ENCODE measurements at places on chromosomes 4 and X.

DNA sequence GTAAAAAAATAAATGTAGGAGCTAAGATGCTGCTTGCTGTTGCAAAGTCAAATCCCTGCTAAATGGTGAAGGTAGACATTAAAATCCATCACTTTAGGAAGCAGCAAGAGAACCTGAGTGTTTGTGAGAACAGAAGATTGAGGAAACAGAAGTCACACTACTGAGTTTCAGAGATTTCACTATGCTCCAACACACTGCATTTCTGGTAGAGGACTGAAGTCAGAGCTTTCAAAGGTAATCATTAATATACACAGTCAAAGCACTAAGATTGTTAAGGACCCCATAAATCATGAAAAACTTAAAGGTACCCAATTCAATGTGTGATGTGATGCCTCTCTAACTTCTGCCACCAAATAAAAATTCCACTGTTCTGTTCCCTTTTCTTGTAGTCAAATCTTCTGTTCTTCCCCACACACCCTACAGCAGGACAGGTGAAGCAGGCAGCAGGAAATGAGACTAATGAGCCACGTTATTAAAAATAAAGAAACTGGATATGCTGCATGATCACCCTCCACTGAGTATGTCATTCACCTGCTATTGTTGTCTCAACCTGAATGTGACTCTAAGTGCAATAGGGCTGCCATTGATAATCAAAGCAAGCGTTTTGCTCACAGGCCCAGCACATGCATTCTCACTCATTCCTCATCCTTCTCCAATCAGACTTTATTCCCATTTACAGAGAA, 28.9 kb upstream of the APELA start:
- DNase-seq: peak; percentile 61

- no peak for DNase-seq
Measured at GRCh38 chr4:158802914-158803313, 34.1 kb downstream of the FNIP2 start.

- no peak for DNase-seq
Measured at GRCh38 chr4:86536151-86536550, 58.0 kb upstream of the PTPN13 start.

DNA sequence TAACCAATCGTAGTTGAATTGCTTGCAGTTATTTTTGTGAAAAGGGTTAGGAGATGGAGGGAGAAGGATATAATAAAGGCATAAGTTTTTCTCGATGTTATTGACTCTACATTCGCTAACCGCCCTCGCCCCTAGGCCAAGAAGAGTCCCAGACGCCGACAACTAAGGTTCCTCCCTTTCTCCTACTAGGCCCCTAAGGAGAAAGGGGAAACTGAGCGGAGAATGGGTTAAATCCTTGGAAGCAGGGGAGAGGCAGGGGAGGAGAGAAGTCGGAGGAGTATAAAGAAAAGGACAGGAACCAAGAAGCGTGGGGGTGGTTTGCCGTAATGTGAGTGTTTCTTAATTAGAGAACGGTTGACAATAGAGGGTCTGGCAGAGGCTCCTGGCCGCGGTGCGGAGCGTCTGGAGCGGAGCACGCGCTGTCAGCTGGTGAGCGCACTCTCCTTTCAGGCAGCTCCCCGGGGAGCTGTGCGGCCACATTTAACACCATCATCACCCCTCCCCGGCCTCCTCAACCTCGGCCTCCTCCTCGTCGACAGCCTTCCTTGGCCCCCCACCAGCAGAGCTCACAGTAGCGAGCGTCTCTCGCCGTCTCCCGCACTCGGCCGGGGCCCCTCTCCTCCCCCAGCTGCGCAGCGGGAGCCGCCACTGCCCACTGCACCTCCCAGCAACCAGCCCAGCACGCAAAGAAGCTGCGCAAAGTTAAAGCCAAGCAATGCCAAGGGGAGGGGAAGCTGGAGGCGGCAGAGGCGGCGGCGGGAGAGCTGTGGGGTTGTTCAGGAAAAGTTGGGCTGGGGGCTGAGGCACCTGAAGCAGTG, 5.9 kb downstream of the ATOH1 start:
- DNase-seq: no peak

- peak; percentile 30 for DNase-seq
Measured at GRCh38 chr4:37890801-37891259, at the start of gene TBC1D1. TBC1D1 (plus strand) TSS chr4:37891084; CDS start chr4:37902096, 11,012 bp downstream.

DNA sequence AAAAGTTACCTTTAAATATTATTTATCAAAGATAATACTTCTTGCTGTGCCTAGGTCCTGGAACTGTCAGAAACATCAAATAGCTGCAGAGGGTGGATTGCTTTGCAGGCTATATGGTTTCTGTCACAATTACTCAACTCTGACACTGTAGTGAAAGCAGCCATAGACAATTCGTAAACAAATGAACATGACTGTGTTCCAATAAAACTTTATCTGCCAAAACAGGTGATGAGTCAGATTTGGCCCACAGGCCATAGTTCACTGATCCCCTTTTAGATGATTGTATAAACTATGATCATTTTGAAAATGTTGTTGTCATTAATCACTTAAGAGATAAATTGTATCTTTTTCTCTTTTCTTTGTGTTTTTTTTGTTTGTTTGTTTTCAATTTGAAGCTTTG, 8.4 kb upstream of the MEPE start:
- no peak for DNase-seq

GRCh38 chr4:10354225-10354624, 103.0 kb downstream of the ZNF518B start:
- no peak for DNase-seq

DNA sequence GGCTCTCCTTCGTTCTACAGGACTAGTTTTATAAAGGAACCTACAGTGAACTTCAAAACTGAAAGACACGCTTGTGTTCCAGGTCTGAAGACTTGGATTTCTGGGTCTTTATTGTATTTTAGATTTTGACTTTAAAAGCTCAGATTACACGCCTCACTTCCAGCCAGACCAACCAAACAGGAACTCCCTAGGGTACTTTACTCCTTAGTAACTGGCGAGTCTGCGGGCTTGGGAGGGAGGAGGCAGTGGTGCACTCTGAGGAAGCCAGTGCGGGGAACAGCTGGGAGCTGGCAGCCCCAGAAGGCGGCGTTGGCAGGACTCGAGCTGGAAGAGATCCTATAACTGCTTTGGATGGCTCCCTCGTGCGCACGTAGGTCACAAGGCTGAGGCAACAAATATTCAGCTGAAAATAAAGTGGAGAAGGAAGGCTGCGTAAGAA, 391 bp upstream of the PHKA1 start:
- DNase-seq: peak; percentile 6

GRCh38 chrX:8846266-8846665, 45.1 kb upstream of the FAM9A start:
- no peak for DNase-seq

- DNase-seq: no peak
Measured at GRCh38 chrX:15418041-15418706, 34.0 kb upstream of the VEGFD start.

- DNase-seq: no peak
Measured at GRCh38 chrX:21374994-21375707, 933 bp downstream of the CNKSR2 start.

DNA sequence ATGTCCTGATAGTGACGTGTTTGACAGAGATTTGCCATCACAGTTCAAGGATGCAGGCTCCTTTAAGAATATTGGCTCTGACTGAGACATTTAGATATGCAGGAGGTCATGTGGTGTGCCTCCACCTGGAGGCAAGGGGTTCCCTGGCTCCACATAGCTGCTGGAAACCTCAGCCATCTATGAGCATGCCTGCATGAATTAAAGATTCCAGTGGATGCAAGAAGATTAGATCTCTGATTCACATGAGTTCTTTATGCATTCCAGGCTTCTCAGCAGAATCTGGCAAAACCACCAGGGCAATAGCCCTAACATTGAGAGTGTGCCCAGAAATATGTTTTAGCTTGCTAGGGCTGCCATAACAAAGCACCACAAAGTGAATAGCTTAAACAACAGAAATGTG, 298.5 kb upstream of the AADAT start:
- no peak for DNase-seq

Data from NCI-H1436 (cell line).